ENCODE measurements at places on chromosomes 5 and 9. TPM values are rescaled to one million over a fixed set of nuclear protein-coding genes. Genes with fewer than 3 reads are reported as not detected.

The GABRP gene
- under 0.01 TPM for total RNA-seq

The PCDHA4 gene
- 0.88 TPM for total RNA-seq

The LRRC70 gene
- total RNA-seq, result 1.4 TPM

The CD274 gene
- total RNA-seq, result 0.72 TPM

The GABRA6 gene
- total RNA-seq, result not detected

The C8G gene
- not detected for total RNA-seq

The EIF4E1B gene
- total RNA-seq, result not detected

The ZCCHC9 gene
- total RNA-seq, result 23.3 TPM

The NREP gene
- total RNA-seq, result 150 TPM

The TSSK1B gene
- 0.72 TPM for total RNA-seq

The ABCA1 gene
- total RNA-seq, result 50.1 TPM

The NRG2 gene
- total RNA-seq, result 0.72 TPM

The NXNL2 gene
- total RNA-seq, result 7.4 TPM

The FBP1 gene
- not detected for total RNA-seq

The ABLIM3 gene
- total RNA-seq, result 7.4 TPM

The GABRA1 gene
- not detected for total RNA-seq

The DHX29 gene
- 36.8 TPM for total RNA-seq

The IFNB1 gene
- total RNA-seq, result not detected

The TRAF2 gene
- total RNA-seq, result 6.8 TPM

The BSPRY gene
- not detected for total RNA-seq

The NMUR2 gene
- not detected for total RNA-seq

The LCN2 gene
- total RNA-seq, result not detected

The PTTG1 gene
- total RNA-seq, result 29.8 TPM

The PALM2AKAP2 gene
- total RNA-seq, result 19.4 TPM

The GADD45G gene
- total RNA-seq, result 0.88 TPM

The PKN3 gene
- 3.5 TPM for total RNA-seq

The ZNF354C gene
- total RNA-seq, result 7.6 TPM

The CDH9 gene
- total RNA-seq, result not detected

The ANKRD20A1 gene
- not detected for total RNA-seq

The TIFAB gene
- not detected for total RNA-seq

The UQCRQ gene
- 76.0 TPM for total RNA-seq

The GFRA3 gene
- not detected for total RNA-seq

The GFPT2 gene
- total RNA-seq, result 30.4 TPM

The OR1K1 gene
- not detected for total RNA-seq

The BARHL1 gene
- total RNA-seq, result not detected

The LAMC3 gene
- not detected for total RNA-seq

The ADRA1B gene
- total RNA-seq, result 0.36 TPM

The C5 gene
- total RNA-seq, result 5.1 TPM

Measured in osteoblast (primary cell).